ENCODE measurements at places on chromosomes 7 and 10.

GRCh38 chr10:113961182-113962031 lies 82.3 kb upstream of the ADRB1 start:
- DNase-seq, result no peak

DNA sequence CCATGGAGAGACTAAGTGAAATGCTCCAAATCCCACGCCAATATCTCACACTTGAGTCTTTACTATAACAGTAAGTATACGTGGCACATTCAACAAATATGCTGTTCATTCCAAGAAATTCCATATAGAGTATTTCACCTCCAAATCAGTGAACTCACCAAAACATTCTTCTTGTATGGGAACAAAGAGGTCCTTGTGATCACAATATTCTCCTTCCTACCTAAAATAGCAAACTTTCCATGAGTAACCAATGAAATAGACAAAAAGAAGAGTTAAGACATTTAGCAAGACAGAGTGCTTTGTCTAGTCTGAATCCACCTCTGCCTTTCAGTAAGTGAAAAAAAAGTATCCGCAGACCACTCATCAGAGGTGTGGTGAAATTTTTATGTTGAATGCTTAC lies 77.3 kb upstream of the NXPH1 start:
- DNase-seq, result no peak

GRCh38 chr7:113404245-113404644 lies 285.9 kb upstream of the SMIM30 start:
- DNase-seq, result no peak

DNA sequence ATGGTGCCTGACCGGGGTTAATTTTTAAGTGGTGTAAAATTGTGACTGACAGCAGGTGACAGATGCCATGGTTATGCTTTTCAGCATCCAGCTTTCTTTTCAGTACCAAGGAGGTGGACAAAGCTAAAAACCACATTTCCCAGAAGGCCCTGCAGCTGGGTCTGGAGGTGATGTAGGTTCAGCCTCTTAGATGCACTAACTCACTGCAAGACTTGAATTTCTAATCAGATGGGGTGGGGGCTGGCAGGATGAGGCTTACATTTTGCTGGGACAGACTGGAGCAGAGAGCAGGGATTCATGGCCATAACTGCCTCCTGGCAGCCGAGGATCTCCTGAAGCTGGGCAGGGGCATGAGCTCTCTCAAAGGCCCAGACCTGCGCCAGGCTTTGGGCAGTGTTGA lies 52.4 kb downstream of the PDIA4 start:
- DNase-seq, result no peak

- peak; percentile 80 for DNase-seq
Observed at GRCh38 chr10:70492786-70493659, 14.5 kb downstream of the PALD1 start.

GRCh38 chr7:135448753-135449152 lies 61.1 kb downstream of the CNOT4 start:
- DNase-seq, result no peak

GRCh38 chr10:32000937-32001336 lies 55.3 kb downstream of the KIF5B start:
- DNase-seq, result no peak

DNA sequence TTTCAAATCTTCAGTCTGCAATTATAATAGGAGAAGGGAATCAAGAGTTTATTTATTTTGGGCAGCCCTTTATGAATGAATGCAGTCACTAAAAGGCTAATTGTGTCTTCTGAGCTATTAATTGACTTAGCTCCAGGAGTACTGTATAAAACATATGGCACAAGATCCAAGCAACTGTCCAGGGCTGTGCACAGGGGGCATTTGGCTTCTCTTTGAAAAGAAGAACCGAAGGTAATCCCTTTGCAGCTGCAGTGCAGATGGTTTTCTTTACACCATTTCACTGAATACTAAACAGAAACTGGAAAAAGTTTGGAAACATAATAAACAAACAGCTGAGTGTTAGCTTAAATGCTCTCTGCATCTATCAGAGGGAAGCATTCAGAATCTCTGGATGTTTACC lies 282.6 kb upstream of the LRRN3 start:
- no peak for DNase-seq

- DNase-seq, result no peak
Observed at GRCh38 chr10:24208661-24209431, at the start of gene KIAA1217. KIAA1217 (plus strand) TSS chr10:24209138; CDS start chr10:24209194, 56 bp downstream.

- no peak for DNase-seq
Observed at GRCh38 chr7:111059833-111060232, 31.1 kb upstream of the LRRN3 start.

GRCh38 chr10:34656661-34657060 lies 158.4 kb downstream of the PARD3 start:
- no peak for DNase-seq

GRCh38 chr7:69782917-69783684 lies 184.8 kb downstream of the AUTS2 start:
- no peak for DNase-seq

DNA sequence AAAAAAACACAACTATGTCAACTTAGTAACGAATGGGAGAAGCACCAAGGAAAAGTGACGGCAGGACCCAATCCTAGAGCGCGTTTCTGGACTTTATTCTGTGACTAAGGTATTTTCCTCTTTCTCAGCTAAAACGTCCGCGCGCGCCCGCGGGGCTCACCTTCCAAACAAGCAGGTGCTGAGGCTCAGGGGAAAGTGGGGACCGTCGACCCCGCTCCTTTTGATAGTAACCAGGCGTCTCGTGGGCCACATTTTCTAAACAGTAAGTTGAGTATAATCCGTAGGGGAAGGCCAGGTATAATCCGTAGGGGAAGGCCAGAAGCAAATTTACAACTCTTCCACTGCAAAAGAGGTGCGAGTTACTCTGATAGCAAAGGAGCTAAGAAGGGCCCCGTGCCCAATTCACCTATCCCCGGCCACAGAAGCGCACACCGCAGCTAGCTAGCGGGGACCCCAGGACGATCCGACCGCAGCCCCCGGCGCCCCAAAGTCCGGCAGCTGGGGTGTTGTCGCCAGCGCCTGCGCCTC lies 743 bp downstream of the MKI67 start:
- no peak for DNase-seq

- DNase-seq, result no peak
Observed at GRCh38 chr7:155918720-155919390, 106.6 kb upstream of the SHH start.

DNA sequence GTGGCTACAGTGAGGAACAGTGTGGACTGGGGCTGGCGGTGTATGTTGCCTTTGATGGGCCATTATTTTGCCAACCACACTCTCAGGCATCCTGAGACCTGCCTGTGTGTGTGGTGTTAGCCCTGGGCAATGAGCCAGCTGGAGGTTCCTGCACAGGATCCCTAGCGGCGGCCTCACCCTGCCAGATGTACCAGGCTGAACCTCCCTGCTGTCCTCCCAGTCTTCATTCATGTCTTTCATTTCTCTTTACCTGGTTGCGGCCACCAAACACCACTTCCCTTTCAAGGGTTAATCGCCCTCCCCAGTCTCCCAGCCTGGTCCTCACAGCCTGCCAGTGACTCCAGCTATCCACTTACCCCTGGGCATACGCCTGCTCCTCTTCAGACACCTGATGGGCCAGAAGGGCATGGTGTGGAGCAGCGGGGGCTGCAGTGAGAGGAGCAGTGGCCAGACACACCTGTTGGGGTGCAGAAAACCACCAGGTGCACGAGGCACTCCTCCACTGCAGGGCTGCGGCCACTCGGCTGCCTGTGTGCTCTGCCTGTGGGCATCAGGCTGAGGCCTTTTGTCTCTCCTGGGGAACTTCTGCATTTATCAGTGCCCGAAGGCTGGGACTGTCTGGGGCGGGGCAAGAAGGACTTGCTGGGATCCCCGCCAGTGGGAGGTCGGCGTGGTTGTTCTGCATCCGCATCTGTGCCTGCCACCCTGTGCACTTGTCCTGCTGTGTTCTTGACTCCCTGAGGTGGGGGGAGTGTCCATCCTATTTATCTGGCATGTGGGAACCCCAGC lies 111.6 kb downstream of the ARHGAP22 start:
- peak; percentile 88 for DNase-seq

Data from inflammatory macrophage treated with lipopolysaccharide for 4 hours (primary cell).